ENCODE measurements at places on chromosomes 5 and 9.

DNA sequence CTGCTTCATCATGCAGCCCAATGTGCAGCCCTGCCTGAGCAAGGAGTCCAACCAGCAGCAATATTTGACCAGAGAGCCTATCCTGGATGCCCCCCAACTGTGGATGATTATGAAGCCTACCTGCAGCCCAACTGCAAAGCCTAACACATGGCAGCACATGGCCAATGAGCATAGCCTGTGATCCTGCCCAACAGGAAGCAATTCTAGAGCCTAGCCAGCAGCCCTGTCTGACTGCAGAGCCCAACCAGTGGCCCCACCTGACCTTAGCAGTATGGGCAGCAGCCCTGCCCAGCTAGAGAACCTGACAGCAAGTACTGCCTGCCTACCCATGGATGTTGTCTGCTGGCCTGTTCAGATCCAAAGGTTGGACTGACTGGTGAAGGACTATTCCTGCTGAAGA lies 97.3 kb upstream of the SH3GL2 start:
- DNase-seq: no peak

DNA sequence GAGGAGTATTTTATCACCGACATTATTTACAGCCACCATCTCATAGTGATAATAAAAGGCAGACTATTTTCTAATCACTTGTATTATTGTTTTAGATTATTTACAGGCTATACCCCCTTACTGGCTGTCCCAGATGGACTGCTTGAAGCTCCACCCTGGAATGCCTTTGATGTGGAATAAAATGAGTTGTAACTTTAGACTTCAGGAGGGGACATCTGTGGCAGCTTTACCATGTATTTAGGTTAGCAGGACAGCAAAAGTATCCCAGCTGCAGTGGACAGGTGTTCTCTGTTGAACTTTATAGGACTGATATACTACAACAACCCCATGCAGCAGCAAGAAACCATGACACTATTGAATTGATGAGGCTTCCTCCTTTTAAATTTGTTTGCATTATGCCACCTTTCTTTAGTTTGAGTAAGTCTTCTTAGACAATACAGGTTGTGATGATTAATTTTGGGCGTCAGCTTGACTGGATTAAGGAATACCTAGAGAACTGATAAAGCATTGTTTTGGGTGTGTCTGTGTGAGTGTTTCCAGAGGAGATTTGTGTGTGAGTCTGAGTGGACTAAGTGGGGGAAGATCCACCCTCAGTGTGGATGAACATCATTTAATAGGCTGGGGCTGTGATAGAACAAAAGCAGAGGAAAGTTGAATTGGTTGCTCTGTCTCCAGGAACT lies 29.2 kb upstream of the C9orf57 start:
- DNase-seq: no peak

DNA sequence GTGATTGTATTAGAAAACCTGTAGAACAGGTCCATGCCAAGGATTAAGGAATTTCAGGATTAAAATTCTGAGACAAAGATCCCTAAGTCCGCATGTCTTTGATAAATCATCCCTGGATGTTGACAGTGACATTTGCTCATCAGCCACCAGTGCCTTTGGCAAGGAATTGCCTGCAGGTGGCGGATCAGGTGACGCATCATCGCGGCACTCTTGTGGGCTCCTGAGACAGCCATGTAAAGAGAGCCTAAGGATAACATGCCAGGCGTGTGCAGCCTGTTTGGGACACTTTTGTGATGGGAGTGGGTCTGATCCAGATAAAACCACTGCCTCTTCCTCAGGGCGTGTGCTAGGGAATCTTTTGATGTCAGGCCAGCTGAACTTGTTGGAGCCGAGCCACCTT lies 40.6 kb downstream of the ADCY2 start:
- DNase-seq: no peak

DNA sequence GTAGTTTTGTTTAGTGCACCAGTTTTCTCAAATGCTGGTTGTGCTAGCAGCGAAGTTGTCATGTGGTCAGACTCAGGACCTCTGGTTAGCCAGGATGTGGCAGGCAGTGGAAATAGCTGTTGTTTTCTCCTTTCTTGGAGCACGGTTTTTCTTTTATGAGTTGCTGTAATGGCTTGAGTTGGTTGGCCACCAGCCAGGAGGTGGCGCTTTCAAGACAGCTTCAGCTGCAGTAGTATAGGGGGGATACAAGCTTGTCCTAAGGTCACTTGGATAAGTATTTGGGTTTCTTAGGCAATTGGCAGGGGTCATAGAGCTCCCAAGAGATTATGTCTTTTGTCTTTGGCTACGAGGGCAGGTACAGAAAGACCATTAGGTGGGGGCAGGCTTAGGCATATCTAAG lies 274.2 kb upstream of the TARS1 start:
- DNase-seq: no peak

- DNase-seq: no peak
Measured at GRCh38 chr5:88488561-88488960, 219.9 kb upstream of the TMEM161B start.

GRCh38 chr5:143213231-143213850 lies 190.1 kb downstream of the NR3C1 start:
- DNase-seq: no peak

GRCh38 chr9:70261131-70261870 lies 2.5 kb downstream of the SMC5 start:
- DNase-seq: no peak

DNA sequence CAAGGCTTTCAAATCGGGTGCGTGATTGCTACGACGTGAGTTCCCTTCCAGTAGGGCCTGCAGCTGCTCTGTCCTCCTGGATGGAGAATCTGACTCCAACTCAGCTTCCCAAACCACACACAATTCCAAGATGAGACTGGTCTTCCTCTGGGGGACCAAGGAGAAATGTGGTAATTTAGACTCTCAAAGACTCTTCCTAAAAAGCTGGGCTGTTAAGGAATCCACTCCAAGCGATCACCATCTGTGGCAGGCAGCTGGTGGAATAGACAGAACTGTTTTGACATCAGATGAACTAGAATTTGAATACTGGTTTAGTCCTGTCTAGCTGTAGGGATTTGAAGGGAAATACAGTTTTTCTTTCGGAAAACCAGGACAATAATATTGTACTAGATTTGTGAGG lies 130.7 kb upstream of the KLF4 start:
- DNase-seq: no peak
